Eye (tissue), 1 donor: ENCODE measurements at places on chromosomes 6 and 20.
A peak's percentile ranks its signal among the peaks of the same experiment; 100 is the strongest.

- no peak for DNase-seq
Observed at GRCh38 chr6:163823577-163823976, 409.1 kb downstream of the QKI start.

GRCh38 chr6:131828951-131829350 is 21.1 kb downstream of the ENPP1 start:
- no peak for DNase-seq

- DNase-seq: no peak
Observed at GRCh38 chr6:123127807-123128206, 131.8 kb downstream of the CLVS2 start.

GRCh38 chr20:31849306-31849930 is 4.0 kb upstream of the FOXS1 start:
- DNase-seq: no peak

DNA sequence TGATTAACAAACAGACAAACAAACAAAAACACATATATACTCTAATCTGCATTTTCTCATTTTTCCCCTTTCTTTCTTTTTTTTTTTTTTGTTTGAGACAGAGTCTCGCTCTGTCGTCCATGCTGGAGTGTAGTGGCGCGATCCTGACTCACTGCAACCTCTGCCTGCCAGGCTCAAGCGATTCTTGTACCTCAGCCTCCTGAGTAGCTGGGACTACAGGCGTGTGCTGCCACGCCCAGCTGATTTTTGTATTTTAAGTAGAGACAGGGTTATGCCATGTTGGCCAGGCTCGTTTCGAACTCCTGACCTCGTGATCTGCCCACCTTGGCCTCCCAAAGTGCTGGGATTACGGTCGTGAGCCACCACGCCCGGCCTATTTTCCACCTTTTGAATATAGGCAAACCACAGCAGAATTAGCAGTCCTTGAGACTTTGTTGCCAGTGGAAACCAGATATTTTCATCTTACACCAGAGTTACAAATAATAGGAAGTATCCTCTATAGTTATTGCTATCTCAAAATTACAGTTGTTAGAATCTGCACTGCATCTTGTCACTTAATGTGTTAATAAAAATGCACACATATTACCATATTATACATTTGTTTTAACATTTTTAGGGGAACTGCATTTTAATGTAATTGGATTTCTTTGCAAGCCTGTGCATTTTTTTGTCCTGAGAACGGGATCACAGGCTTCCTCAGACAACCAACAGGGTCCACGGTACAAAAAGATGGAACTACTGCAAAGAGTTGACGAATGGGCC is 208.2 kb upstream of the ZNF217 start:
- no peak for DNase-seq

DNA sequence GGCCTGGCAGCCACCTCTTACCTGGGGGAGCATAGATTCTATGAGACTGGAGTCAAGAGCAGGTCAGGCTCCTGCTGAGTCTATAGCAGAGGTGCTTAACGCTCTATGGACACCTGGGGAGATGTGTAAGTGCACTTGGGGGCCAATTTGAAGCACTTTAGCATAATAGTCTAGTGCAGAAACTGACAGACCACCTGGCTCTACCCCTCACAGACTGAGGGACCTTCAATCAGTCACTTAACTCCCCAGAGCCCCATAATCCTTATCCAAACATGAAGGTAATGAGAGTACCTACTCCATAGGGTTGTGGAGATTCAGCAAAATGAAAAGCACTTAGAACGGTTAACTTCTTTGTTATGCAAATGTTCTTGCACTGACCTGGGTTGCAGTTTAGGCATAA is 87.3 kb upstream of the SLC22A16 start:
- DNase-seq: no peak

- DNase-seq: peak; percentile 23
Observed at GRCh38 chr20:33812152-33812849, 1.2 kb downstream of the CHMP4B start.

GRCh38 chr6:133128191-133128590 is 113.0 kb upstream of the EYA4 start:
- DNase-seq: no peak

DNA sequence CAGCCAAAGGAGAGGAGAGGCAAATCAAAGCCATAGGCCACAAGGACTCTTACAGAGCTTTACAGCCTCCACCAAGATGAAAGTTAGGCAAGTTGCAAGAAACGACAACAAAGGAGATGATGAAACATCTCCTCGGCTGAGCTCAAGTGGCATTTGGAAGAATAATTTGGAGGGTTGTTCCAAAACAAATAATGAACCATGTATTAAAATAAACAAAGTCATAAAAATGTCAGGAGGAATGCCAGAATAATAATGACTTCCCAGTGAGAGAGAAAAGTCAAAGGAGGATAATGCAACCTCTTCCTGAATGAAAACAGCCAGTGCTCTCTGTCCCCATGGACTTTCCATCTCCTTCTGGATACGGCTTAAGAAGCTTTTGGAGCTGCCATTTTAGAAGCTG is 371.4 kb upstream of the ID4 start:
- DNase-seq: peak; percentile 23

- DNase-seq: no peak
Observed at GRCh38 chr6:15877231-15877630, 214.4 kb upstream of the DTNBP1 start.

- no peak for DNase-seq
Observed at GRCh38 chr6:96153775-96154174, 138.0 kb downstream of the FUT9 start.

DNA sequence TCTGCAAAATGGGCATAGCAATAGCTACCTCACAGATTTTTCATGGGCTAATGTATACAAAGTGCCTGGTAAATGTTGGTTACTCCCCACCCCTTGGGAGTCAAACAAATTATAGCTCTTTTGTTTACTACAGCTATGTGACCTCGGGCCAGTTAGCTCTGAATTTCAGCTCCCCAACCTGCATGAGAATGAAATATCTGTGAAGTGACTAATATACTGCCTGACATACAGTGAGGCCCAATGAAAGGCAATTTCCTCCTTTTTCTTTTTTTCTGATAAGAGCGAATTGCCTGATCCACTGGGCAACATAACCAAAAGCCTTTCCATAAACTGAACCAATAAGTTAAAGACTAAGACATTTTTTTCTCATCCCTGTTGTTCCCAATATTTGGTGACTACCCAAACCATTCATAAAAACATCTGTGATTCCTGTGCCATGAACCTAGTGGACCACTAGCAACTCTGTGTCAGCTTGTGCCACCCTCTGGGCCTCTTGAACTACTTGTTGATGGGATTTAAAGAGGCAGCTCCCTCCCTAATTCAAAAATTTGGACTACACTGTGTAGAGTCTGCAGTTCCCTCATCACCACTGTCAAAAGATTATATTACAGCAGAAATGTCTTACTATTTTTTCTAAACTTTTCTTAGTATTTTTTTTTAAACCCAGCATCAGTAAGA is 91.9 kb upstream of the TMEM30A start:
- DNase-seq: no peak

DNA sequence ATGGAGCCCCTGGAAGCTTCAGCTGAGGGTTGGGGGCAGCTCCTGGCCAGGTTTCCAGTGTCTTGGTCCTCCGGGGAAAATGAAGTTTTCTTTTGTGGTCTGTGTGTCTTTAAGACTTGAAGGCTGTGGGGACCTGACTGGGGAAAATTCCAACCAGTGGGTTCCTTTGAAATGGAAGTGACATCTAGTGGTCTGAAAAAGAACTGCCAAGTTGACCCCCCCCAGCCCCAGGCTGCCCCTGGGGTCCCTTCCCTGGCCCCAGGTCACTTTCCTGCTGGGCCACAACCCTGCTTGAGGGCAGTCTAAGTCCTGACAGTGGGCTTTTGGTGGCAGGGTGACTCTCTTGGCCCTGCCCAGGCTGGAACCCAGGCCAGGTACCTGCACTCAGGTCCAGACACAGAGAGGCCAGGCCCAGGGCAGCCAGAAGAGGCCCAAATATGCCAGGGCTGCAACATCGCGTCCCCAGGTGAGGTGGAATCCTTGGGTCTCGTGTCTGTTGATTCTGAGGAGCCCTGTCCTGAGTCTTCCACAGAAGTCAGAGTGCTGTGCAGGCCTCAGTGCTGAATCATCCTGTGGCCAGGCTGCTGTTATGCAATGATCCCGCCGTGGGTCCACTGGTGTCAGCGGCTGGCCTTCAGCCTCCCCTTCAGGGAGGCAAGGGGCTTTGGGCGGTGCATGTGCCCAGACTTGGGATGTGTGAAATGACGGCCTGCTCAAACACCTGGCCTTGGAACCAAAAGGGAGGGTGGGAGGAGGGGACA is 68.4 kb downstream of the VEGFA start:
- DNase-seq: peak; percentile 57

DNA sequence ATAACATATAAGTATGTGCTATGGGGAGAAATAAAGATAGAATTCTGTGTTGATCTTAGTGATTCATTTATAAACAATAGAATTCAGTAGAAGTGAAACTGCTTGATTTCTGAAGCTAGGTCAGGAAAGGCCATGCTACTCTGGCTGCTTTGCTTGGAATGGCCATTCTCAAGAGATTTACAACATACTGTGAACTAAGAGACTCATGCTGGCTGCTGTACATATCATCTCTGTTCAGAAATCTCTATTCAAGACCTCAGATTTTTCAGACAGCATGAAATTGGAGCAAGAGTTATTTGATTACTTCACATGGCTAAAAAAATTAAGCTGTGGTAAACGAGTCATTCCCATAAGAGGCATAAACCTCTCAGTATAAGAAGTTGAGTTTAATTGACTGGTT is 662.6 kb downstream of the BCKDHB start:
- DNase-seq: peak; percentile 7

- DNase-seq: peak; percentile 82
Observed at GRCh38 chr6:53986165-53986720, 125.0 kb upstream of the MLIP start.

DNA sequence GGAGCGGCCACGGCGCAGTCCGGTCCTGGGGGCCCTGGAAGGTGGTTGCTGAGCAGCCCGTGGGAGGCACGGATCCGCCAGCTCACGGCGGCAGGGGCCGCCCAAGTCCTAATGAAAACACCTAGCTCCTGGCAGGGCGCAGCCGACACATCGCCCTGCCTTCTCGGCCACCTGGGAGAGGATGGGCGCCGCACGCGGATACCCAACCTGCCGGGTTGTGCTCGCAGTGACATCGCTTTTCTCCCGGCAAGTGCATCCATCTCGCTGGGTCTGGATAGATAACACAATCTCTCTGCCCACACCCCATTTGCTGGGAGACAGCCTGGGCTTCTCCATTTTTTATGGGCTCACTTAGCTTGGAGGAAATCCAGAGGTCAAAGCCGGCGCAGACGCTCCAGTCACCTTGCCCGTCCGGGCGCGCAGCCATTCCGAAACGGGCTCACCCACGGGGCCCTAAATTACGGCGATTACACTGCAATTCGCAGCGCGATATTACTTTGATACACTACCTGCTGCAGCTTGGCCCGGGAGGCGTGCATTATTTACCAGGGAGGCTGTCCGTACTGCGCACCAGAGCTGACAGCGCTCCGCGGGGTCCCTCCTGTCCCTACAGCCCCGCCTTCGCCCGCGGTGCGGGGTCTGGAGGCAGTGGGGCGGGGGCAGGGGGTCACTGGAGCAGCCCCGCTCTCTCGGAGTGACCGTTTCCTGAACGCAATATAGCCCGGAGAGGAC is 36.2 kb upstream of the CCDC167 start:
- peak; percentile 76 for DNase-seq

- DNase-seq: no peak
Observed at GRCh38 chr6:44253307-44254101, 3.8 kb downstream of the SLC35B2 start.

GRCh38 chr6:170049641-170050561 is 241.0 kb downstream of the DLL1 start:
- peak; percentile 37 for DNase-seq

DNA sequence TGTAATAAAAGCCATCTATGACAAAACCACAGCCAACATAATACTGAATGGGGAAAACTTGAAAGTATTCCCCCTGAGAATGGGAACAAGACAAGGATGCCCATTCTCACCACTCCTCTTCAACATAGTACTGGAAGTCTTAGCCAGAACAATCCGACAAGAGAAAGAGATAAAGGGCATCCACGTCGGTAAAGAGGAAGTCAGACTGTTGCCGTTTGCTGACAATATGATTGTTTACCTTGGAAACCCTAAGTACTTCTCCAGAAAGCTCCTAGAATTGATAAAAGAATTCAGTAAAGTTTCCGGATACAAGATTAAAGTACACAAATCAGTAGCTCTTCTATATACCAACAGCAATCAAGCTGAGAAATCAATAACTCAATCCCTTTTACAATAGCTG is 14.0 kb upstream of the RUNX2 start:
- no peak for DNase-seq

GRCh38 chr6:37149745-37150144 is 20.2 kb upstream of the PIM1 start:
- no peak for DNase-seq

- no peak for DNase-seq
Observed at GRCh38 chr6:48881551-48881950, 581.5 kb downstream of the MMUT start.

GRCh38 chr6:158321960-158322359 is 9.7 kb downstream of the TULP4 start:
- peak; percentile 23 for DNase-seq

GRCh38 chr20:47274401-47275108 is 81.9 kb downstream of the ZMYND8 start:
- DNase-seq: peak; percentile 55

- DNase-seq: no peak
Observed at GRCh38 chr6:159149641-159150040, 19.6 kb upstream of the FNDC1 start.

- no peak for DNase-seq
Observed at GRCh38 chr6:15536198-15536955, 126.5 kb downstream of the DTNBP1 start.

DNA sequence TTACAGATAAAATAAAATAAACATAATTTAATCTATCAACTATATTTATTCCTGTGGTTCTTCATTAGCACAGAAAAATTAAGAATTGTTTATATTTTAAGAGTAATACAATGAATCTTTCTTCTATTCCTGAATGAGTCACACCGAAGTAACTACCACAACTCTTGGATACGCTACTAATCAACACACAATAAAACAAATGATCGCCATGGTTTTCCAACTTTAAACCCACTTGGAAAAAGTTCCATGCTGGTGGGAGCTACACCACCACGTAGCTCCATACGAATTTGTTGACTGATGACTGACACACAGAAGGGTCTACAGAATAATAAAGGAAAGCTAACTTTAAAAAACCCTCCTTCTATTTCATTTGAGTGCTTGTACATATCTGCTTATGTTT is 135.8 kb upstream of the NEDD9 start:
- no peak for DNase-seq

DNA sequence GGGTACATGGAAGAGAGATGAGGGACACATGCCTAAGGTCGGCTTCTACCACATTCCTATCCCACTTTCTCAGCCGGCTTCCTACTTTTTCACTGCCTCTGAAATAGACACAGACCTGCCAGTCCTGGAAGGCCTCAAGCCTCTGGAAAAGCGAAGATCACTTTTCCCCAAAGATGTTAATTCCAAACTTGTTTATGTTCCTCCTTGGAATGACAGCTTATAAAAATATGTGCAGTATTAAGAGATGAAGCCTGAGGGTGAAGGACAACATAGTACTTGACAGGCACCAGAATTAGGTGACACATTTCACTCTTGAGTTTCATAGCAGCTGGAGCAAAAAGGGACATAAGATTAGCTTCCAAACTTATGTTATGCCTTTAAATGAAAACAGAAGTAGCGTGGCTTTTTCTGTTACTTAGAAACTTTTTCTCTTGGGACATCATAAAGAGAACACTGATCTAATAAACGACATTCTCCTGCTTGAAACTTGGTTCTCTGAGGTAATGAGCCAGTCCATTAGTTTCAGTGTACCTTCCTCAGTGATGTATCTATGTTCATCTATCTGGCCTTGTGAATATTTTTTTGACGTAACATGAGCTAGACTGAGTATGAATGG is 25.3 kb downstream of the FOXO3 start:
- no peak for DNase-seq
